ENCODE measurements at places on chromosomes 1 and 21.

DNA sequence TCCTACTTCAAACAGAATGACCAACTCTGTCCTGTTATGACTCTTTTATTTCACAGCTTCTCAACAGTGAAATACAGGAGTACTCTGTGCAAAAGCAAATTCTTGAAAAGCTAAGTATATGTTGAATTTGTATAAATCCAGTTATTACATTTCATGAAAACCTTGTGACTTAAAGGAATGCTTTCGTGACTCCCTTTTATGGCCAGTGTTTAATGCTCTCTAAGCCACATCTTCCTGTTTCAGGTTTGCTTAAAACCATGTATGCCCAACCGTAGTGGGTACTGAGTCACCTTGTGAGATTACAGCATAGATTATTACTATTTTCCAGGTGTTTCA is 40.2 kb upstream of the KIF1B start:
- no peak for DNase-seq

GRCh38 chr1:204711103-204711946 is 25.8 kb upstream of the LRRN2 start:
- DNase-seq, result no peak

- DNase-seq, result no peak
These were observed 7.8 kb upstream of the MUTYH start for GRCh38 chr1:45348020-45348419.

DNA sequence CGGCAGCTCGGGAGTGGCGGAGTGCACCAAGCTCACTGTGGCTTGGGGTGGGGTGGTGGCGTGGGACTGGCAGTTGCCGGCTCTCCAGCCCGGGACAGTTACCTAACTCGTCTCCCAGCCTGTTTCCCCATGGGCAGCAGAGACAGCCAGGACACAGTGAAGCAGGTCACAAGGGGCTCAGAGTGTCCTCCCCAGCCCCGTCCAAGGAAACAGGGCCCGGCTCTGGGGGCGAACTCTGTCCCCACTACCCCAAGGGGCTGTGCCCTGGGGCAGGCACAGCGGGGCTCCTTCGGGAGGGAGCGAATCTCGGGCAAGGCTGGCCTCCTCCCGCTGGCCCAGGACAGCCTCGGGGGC is 759 bp downstream of the GPR157 start:
- no peak for DNase-seq

DNA sequence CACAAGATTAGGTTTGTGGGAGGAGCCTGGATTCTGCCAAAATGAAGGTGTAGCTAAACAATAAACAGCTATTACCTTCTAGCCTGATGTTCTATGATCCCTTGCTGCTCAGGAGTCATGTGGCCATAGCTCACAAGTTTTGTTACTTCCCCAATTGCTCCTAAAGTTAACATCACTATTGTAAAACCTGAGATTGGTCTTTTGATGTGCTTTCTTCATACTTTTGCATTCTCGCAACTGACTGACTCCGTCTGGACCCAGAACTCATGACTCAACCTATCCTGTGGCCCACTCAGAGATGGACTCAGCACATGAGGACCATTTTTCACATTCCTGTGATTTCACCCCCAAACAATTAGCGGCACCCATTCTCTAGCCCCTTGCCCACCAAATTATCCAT is 69.1 kb downstream of the PTGS2 start:
- no peak for DNase-seq

GRCh38 chr21:17269760-17270159 is 243.1 kb upstream of the CXADR start:
- no peak for DNase-seq

DNA sequence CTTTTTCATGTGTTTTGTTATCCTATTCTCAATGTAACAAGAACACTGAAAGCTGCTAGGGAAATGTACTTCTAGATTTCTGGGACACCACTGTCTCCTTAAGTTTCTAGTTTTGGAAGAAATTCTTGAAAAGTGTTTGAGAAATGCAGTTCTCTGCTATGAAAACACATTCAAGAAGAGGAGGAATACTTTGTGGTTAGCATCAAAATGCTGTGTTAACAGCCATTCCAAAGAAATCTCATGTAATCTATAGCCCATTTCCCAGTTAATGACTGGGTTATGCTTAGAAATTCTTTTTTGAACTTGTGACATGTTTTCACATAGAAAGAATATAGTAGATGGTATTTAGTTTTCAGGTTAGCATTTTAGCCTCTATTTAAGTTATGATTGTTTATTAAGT is 6.0 kb downstream of the RAVER2 start:
- DNase-seq, result no peak

GRCh38 chr1:227926216-227926791 is 21.4 kb downstream of the WNT9A start:
- DNase-seq, result no peak

DNA sequence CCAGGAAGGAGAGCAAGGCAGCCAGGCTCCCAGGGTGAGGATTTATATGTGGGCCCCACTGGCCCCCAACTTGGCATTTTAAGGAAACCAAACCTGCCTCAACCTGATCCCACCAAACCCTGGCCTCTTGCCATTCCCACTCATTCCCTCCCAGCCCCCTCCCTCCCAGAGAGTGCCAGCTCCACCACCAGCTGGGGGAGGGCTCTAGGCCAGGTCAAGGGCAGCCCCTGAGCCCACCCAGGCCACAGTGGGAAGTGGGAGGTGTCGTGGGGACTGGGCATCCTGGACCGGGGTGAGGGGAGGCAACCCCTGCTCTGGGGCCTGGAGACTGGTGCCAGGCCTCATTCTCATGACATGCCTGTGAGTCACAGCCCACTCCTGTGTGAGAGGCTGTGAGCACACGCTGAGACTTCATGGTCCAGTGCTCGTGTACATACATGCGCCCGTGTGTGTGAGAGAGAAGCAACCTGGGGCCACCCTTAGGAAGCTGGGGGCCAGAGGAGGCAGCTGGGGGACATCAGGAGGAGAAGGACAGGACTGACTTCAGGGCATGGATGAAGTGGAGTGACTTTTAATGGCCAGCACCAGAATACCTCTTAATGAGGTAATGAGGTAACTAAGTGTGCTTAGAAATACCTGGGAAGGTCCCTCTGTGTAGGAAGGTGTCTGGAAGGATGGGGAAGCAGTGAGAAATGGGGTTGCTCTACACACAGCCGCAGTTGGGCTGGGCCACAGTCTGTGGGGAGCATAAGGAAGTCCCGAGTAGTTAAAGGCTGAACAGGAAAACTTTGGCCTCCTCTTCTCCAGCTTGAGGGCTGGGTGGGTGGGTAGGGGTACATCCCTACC is at the start of gene S100A2:
TSS of gene S100A2 (minus strand) at position 316 of the 846 bp plus-strand sequence. CDS start 1,967 bp downstream, outside the sequence.
- no peak for DNase-seq

GRCh38 chr1:169999761-170000160 is 74.7 kb downstream of the KIFAP3 start:
- no peak for DNase-seq

DNA sequence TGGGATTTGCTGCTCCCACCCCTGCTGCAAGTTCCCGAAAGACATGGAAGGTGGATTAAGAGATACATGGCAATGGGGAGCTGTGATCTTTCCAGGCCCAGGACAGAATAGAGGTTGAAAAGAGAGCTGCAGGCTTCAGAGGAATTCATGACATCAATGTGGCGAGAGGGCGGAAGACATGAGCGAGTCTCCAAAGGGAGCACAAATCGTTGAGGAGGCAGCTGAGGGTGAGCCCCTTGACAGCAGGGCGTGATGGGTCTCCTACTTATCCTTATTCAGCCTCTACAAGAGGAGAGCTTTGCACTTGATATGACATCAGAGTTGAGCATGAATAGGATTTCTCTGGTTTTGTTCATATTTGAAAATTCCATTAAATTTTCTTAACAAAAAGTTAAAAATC is 45.5 kb upstream of the TACSTD2 start:
- no peak for DNase-seq

GRCh38 chr1:32028746-32029145 is 15.1 kb downstream of the KHDRBS1 start:
- DNase-seq, result no peak

- DNase-seq, result no peak
These were observed 382.3 kb downstream of the PRDM2 start for GRCh38 chr1:14082331-14082730.

DNA sequence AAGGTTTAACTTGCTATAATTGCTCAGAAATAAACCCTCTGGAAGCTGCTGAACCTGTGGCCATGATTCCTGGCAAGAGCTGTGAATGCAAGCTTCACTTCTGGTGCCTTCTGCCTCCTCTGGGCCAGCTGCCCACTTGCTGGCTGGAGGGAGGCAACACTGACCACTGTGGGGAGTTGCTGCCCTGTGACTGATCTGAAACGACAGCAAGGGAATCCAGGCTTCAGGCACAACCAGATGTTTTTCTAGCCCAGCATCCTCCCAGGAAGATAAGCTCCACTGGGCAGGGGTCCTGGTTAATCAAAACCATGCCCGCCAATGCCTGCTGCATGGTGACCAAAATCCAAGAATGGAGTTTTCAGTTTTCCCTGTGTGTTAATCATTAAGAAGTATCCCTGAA is 180.0 kb upstream of the HMGB4 start:
- DNase-seq, result no peak

DNA sequence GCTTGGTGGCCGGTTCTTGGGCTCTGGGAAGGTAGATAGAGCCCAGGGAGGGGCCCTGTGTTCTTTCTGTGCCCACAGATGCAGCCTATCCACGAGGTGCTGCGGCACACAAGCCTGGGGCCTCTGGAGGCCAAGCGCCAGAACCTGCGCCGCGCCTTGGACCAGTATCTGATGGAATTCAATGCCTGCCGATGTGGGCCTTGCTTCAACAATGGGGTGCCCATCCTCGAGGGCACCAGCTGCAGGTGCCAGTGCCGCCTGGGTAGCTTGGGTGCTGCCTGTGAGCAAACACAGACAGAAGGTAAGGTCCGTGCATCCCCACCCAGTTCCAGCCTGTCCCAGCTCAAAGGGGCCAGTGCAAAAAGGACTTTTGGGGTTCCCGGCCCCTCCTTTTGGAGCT is 53.5 kb downstream of the C8B start:
- DNase-seq, result no peak

- DNase-seq, result no peak
These were observed 7.1 kb upstream of the IKBKE start for GRCh38 chr1:206463137-206463536.

GRCh38 chr1:23168079-23168444 is 594 bp downstream of the LUZP1 start:
- DNase-seq, result no peak

- no peak for DNase-seq
These were observed 25.0 kb upstream of the CHRM3 start for GRCh38 chr1:239361403-239361802.

DNA sequence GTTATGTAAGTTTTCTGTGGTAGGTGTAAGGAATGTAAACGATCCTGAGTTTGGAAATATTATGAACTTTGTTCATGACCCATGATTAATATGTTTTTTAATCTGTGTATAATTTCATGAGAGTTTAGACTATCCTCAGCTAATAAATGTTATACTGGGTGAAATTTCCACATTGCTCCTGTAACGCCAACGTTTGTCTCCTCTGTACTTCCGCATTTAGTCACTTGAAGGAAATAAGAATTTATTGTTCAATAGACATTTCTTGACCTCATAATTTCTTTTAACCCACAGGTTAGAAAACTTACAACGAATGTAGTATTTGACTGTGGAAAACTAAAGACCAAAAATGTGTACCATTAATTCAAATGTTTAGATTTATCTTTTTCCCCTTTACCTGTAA is 876 bp downstream of the KCNJ15 start:
- DNase-seq, result no peak

DNA sequence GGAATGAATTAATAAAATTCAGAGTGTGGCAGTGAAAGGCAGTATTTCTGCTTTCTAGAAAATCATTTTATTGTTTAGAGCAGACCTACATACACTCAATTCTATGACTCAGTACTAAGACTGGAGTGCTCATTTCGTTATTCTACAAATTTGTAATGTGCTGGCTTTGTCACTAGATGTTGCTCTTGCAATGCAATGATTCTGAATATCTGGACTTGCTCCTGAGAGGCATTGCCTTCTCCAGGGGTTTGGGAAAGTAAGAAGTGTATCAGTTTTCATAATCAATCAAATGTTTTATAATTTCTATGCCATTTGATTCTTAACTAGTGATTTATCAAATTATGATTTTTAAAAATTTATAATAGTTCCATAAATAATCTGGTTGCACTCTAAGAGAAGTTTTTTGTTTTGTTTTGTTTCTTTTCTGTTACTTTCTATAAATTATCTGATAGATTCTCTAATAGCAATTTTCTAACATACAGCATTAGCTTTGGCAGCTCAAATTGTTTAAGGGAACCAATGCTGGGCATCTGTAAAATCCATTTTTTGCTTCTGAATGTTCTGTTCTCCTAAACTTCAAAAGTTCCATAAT is 280.5 kb upstream of the SGIP1 start:
- DNase-seq, result no peak

DNA sequence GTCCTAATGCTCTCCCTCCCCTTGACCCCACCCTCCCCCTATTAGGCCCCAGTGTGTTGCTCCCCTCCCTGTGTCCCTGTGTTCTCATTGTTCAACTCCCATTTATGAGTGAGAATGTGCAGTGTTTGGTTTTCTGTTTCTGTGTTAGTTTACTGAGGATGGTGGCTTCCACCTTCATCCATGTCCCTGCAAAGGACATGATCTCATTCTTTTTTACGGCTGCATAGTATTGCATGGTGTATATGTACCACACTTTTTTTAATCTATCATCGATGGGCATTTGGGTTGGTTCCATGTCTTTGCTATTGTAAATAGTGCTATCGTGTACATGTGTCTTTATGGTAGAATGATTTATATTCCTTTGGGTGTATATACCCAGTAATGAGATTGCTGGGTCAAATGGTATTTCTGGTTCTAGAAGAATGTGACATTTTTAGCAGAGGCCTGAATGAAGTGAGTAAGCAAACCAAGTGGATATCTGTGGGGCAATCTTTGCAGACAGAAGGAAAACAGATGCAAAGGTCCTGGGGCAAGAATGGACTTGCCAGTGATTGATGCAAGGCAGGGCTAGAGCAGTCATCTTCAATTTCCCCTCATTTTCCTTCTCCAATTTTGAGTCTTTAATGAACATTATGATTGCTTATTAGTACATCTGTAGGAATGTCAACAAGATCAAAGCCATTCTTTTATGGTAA is 50.2 kb downstream of the UBE4B start:
- no peak for DNase-seq

GRCh38 chr1:10713614-10714013 is 82.8 kb downstream of the CASZ1 start:
- no peak for DNase-seq

- no peak for DNase-seq
These were observed 4.1 kb downstream of the SLAMF9 start for GRCh38 chr1:159949981-159950381.

DNA sequence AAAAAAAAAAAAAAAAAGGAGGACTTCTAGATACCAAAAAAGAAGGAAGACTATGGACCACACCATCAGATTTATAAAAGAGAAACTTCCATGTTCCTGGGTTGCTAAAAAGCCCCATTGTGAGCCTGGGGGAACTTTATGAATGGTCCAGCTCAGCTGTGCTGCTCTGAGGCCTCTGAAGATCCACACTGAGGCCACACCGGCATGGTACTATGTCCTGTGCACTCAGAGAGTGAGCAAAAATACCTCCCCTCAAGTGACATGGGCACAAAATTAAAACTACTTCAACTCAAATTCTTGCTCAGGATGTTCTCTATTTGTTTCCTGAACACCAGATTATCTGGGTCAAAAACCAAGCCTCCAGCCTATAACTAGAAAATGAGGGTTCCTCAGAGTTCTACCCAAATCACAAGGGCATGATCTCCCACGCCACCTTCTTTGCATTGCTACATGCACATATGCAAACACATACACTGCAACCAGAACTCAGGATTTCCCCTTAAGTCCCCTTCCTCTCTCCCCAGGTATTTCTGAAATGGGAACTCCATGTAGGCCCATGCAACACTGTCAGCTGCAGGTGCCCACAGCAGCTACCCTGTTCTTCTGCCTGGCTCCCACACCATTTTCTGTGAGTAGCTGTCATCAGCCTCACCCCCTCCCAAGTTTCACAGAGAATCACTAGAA is 94.4 kb downstream of the SH3GLB1 start:
- DNase-seq, result no peak

GRCh38 chr1:179082999-179083335 is 1.1 kb downstream of the TOR3A start:
- no peak for DNase-seq
